Fibroblast of mammary gland (primary cell): ENCODE measurements at places on chromosomes 11 and 22.
A peak's percentile ranks its signal among the peaks of the same experiment; 100 is the strongest.

DNA sequence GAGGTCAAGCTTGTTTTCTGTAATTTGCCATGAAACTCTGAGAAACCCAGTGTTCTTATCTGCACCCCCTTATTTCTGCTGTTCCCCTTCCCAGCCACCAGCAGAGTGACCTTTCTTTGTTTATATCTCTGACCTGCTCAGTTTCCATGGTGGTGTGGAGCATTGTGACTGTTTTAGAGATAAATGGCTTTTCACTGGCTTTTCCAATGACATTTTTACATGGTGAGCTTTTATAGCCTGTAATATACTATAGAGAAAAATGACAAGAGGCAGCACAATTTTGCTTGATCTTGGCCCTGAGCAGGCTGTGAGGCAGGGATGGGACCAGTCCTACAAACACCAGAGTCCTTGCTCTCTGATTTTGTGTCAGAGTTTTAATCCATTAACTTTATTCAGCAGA, 233.9 kb downstream of the FAT3 start:
- no peak for DNase-seq

GRCh38 chr11:74397501-74398243, 561 bp downstream of the PGM2L1 start:
- DNase-seq, result no peak

GRCh38 chr22:33897448-33897835, 22.8 kb downstream of the LARGE1 start:
- no peak for DNase-seq

DNA sequence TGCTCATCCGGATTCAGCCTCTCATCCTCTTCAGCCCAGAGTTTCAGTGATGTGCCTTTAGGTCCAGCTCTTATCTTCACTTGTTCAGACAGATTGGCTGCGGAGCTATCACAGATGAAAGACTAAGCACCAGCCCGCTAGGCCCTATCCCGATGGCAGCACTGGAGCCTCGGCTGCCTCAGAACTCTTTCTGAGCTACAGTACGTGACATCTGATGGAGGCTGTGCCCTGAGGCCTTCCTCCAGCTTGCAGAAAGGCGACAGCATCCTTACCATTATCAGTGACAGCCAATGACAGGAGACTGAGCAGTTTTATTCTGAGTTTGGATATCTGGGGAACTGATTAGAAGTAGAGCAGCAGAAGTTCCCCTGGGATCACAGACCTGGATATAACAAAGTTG, 4.0 kb downstream of the OR8B8 start:
- no peak for DNase-seq

DNA sequence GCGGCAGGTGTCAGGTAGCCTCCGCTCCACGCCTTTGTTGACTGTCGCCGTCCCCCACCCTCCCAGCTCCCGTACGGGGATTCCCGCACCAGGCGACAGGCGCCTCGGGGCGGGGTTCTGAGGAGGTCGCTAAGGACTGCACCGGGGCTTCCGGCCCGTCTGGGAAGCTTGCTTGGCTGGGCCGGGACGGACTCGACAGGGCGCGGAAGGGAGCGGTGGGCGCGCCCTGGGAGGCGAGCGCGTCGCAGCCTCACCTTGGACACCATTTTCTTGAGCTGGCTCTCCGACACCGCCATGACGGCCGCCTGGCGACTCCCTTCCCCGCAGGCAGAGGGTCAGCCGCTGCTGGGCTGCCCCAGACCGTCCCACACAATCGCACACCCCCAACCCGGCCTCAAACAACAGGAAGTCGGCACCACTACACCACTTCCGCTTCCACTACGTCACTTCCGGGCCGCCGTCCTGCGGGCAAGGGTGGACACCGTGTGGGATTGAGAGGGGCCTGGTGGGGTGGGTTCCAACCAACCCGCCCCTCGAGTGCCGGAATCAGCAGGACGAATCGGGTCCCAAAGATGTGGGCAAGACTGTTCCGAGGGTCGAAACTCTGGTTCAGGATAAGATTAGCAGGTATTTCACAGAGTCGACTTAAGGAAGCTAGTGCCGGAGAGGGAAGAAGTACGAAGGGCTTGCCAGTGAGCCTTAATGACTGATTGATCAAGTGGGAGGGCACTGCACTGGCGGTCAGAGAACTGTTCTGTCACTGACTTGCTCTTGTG, at the start of gene TSG101:
TSG101 (minus strand) TSS at position 422 of the 776 bp plus-strand sequence; CDS start at position 296, 126 bp downstream.
- DNase-seq, result peak; percentile 91

GRCh38 chr11:45383224-45383623, 97.1 kb upstream of the SYT13 start:
- peak; percentile 33 for DNase-seq
